COLO829 (cell line): ENCODE measurements at places on chromosomes 7 and 10.

DNA sequence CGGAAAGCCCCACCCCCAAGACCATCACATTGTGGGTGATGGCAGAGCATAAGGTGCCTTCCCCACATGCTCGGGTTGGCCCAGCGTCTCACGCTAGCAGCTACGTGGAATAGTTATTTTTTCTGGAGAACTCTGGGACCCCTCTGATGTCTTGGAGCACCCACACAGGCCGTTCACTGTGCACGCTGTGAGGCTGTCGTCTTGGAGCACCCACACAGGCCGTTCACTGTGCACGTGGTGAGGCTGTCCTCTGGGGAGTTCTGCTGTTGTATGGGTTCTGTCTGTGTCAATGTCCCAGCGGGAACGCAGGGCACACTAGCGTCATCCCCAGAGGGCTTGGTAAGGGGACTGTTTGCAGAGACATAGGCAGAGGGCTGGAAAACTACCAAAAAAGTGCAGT is 38.8 kb upstream of the FAM20C start:
- DNase-seq, result no peak

DNA sequence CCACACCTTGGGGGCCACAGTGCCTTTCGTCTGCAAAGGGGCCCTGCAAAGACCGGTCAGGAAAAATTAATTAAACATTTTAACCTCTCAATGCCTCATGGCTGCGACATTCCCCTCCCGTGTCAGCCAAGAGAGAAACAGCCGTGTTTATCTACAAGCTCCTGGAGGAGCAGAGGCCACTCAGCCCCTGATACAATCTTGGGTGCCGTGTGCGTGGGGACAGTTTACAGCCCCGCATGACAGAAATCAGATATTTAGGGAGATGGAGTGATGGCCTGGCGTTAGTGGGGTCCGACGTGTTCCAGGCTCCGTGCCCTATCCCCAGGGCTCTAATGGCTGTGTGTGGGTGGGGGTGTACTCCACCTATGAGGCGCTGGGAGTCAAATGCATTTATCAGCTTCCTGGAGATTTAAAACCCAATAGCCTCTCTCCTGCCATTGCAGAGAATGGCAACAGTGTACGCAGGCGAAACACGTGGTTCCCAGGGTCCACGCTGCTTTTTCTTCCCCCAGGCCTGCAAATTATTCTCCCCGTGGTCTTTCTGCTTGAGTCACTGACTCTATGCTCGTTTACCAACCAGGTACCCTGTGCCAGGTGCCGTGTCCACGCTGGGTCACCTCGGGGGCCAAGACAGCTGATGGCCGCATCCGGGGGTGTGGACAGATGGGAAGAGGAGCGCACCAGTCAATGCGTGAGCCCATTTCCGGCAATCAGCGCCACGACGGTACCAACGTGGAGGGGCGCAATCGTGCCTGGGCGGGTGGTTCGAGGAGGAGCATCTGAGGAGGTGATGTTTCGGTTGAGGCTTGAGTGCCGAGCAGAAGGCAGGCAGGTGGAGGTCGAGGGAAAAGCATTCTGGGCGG is 26.6 kb upstream of the PSMG3 start:
- DNase-seq, result no peak

DNA sequence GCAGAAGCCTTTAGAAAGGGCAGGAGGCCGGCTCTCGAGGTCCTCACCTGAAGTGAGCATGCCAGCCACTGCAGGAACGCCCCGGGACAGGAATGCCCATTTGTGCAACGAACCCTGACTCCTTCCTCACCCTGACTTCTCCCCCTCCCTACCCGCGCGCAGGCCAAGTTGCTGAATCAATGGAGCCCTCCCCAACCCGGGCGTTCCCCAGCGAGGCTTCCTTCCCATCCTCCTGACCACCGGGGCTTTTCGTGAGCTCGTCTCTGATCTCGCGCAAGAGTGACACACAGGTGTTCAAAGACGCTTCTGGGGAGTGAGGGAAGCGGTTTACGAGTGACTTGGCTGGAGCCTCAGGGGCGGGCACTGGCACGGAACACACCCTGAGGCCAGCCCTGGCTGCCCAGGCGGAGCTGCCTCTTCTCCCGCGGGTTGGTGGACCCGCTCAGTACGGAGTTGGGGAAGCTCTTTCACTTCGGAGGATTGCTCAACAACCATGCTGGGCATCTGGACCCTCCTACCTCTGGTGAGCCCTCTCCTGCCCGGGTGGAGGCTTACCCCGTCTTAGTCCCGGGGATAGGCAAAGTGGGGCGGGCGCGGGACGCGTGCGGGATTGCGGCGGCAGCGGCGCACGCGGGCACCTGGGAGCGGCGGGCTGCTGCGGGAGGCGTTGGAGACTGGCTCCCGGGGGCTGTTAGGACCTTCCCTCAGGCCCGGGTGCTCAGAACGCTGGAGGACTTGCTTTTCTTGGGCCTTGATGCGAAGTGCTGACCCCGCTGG is at the start of gene FAS:
FAS (plus strand) TSS at position 415 of the 777 bp plus-strand sequence; CDS start at position 494, 79 bp downstream.
- no peak for DNase-seq

GRCh38 chr10:100371482-100372027 is 24.5 kb downstream of the SCD start:
- DNase-seq, result no peak

GRCh38 chr7:95479992-95480624 is 5.6 kb upstream of the ASB4 start:
- no peak for DNase-seq

- DNase-seq, result no peak
Observed at GRCh38 chr7:4255336-4255735, 426.8 kb upstream of the FOXK1 start.

DNA sequence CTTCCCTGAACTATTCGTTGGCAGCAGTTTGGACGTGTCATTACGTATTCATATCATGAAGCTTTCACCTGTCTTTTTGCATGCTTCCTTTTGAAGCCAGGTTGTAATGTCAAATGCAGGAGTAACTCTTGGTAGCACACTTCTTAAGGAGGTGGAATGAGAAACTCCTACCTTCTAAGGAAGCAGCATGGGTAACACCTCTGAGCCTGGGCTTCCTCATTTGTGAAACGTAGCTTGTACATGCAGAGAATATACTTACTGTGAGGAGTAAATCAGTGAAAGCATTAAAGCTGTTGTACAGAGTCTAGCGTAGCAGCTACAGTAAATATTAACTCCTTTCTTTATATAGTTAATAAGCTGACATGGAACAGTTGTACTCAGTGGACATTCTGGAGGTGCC is 21.1 kb downstream of the CUL1 start:
- no peak for DNase-seq

DNA sequence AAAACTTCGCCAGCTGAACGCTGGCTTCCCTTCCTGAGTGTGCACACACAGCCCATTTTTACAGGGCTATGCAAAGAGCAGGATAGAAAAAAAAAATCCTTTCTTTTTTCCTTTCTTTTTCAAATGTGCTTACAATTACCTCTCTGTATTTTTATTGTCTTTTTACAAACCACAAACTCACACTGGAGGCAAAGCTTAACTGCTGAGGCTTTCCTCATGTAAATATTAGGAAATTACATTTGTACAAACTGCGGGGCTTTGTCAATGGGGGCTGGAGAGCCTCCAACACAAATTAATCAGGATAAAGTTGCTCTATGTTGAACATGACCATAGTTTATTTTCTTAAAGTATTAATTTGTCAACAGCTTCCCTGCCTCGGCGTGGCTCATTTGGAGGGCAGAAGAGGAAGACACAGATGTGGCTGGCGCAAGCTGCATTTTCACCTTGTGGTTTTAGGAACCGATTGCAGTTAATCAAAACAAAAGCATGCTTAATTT is 411.7 kb upstream of the MKI67 start:
- no peak for DNase-seq

DNA sequence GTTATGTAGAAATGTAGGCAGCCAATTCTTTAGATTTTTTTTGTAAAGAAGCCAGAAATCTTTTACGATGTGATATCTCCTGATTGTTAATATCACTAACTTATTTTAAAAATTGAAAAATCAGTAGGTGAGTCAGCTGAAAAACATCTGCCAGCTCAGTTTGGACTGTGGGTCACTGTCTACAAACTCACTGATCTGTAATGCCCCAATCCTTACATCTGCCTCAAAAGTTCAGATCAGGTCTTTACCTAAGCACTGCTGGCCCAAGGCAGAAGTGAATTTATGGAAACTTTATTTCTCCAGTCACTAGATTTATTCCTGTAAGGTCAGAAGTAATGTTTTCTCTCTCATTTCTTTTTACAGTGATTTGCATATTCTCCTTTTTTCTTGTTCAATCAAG is 31.0 kb upstream of the FAM13C start:
- DNase-seq, result no peak

- no peak for DNase-seq
Observed at GRCh38 chr7:105130048-105130447, 116.0 kb downstream of the KMT2E start.

DNA sequence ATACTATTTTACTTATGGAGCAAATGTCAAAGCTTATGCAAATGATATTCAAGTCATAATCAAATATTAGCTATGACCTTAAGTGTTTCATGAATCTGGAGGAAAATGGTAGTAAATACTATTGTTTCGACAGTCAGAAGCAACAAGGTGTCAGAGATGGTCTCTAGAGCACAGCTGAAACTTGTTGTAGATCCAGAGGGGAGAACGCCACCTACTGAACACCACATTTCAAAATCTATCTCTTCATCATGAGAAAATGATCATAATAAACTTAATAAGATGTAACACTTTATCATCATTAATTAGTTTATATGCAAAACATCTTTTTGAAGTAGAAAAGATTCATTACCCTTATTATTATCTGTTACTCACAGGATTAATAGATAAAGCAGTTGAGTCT is 418.7 kb downstream of the GATA3 start:
- no peak for DNase-seq

DNA sequence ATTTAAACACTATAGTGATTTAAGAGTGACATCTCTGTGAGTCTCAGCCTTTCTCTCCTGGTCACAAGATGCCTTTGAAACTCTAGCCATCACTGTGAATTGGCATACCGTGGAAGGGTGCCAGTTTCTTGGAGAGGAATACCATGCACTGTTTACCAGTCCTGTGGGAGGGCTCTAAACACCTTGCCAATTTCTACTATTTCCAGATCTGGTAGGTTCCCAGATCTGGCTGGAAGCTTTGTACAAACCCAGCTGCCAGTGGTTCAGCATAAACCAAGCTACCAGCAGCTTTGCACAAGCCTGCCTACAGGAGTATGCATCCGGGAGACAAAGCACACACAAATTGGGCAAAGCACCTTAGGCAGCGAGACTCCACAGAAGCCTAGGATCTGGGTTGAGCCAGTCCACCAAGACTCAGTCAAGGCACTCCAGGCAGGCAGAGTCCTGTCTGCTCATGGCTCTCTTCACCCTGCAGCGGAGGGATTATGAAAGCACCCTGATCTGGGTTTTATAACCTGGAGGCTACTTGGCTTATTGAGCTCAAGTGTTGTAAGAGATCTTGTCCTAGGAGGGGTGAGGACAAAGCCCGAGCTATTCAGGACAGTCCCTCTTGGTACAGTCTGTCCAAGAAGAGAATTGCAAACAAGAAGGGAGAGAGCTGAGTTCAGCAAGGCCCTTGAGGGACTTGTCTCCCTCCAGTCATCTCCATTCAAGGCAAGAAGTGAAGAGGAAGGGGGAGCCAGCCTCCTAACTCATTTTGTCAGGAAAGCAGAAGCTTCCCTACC is 23.6 kb downstream of the MCM10 start:
- no peak for DNase-seq

- no peak for DNase-seq
Observed at GRCh38 chr7:56537952-56538351, 421.7 kb upstream of the NUPR2 start.
